ENCODE measurements at places on chromosomes 16 and 17.
A peak's percentile ranks its signal among the peaks of the same experiment; 100 is the strongest.

DNA sequence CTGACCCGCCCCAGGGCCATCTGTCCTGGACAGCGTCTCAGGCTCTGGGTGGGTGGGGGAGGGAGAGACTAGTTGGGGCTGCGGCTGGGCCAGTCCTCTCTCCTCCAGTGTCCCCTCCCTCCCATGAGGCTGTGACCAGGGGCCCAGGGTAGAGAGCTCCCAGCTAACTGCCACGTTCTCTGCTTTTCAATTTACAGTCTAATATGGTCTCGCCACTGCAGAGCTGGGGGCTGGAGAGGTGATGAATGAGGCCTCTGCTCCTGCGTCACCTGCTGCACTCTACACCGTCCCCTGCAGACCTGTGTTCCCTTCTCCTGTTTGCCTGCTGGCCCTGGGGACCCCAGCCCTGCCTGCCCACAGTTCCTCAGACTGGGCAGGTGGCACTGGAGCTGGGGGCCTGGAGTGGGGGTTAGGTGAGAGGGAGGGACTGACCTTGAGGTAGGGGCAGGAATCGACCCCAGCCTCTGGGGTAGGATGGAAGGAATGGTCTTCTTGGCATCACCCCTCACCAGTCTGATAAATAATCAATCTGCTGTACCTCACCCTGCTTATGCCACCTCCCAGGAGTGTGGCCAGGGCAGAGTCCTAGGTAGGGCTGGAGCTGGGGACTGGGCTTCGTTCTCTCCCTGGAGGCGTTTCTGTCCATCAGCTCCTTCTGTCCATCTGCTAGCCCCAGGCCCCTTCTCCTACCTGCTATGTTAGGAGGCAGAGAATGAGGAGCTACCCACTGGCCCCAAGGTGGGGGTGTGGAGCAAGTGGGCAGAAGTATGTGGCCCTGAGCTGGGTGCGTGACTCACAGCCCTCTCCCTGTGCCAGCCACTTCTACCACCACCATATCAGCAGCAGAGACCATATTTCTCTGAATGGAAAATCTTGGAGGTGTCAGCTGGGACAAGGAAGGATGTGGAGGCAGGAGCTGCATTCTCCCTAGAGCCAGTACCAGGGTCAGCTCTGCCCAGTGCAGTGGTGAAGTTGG, 12.9 kb downstream of the SEZ6 start:
- DNase-seq: peak; percentile 28

DNA sequence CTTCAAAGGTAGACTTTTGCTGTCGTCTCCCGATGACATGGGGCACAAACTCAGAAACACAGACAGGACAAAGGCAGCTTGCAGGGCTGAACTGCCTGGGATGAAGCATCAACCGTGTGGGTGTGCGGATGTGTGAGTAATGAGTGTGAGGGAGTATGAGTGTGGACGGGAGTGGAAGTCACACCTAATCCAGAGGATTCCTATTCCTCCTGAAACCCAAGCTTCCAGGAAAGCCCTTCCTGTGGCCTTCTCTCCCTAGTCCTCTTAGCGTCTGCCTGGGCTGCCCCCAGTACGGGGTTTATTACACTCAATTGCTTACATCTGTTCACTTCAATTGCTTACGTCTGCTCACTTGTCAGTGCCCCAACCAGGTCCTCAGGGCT, 2.3 kb upstream of the IL4R start:
- DNase-seq: no peak

DNA sequence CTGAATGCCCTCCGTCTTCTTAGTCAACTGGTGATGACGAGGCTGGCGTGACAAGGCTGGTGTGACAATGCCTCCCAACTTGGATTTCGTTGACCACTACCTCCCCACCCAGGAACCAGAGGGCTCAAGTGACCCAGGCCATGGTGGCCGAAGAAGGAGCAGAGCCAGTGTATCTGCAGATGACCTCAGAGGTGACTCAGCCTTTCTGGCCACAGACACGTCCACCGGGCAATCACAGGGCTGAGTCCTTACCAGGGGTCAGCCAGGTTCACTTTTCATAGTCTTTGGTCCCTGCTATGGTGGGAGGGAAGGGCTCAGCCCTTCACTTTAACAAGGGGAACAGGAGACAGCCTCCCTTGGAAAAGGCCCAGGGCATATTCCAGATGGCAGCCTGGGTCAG, 116.3 kb downstream of the MAF start:
- DNase-seq: no peak

GRCh38 chr16:89993971-89994370, 25.3 kb downstream of the DBNDD1 start:
- no peak for DNase-seq

DNA sequence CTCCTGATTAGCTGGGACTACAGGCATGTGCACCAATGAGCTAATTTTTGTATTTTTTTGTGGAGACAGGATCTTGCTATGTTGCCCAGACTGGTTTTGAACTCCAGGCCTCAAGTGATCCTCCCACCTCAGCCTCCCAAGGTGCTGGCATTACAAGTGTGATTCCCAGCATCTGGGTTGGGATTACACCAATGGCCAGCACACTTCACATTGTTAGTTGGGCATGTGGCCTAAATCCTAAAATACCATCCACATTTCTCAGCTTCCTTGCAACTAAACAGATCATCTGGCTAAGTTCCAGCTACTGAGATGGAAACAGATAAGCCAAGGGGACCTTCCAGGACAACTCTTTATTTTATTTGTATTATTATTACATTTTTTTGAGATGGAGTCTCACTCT, 9.9 kb downstream of the RABEP2 start:
- no peak for DNase-seq

GRCh38 chr17:79927136-79927661, 88.0 kb upstream of the CBX4 start:
- no peak for DNase-seq

DNA sequence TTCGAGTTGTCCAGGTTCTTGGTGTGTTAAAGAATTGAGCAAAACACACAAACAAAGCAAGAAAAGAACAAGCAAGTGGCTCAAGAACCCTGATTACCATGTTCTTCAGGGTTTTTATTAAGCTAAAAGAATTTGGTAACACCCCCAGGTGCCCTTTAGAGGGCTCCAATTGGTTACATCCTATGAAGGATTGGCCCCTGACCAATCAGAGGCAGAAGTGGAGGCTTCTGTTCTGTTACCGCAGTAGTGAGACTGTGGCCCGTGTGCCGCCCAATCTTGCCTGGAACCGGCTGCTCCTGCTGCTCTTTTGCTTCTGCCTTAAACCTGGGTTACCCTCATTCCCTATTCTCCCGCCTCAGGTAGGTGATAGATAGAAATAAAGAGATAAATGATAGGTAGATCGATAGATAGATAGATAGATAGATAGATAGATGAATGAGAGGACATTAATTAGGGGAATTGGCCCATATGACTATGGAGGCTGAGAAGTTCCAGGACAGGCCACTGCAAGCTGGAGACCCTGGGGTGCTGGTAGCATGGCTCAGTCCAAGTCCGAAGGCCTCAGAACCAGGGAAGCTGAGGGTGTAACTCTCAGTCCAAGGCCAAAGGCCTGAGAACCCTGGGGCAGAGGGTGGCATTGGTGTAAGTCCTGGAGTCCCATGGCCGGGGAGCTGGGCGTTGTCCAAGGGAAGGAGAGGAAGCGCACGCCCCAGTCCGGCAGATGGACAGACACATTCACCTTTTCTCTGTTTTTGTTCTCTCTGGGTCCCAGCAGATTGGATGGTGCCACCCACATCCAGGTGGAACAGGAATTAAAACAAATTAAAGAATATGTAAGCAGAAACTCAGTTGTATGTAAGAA, 3.5 kb upstream of the CA5A start:
- no peak for DNase-seq

DNA sequence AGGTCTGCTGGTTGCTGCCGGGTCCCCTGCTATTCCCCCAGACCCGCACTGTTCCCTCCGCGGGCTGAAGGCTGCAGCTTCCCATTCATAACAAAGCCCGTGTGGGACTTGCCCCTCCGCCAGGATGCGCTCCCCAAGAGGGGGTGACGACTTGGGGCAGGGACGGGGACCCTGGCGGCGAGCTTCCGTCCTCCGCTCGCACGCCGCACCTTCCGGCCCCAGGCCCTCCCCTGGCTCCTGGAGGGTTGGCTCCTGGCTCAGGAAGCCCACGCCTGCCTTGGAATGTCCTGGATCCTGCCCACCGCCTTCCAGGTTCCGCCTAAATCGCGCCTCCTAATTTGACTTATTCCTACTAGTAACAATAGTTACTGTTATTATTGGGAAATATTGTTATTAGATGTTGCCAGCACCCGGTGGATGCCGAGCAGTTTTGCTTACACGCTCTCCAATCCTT, 1.1 kb upstream of the TFAP4 start:
- DNase-seq: peak; percentile 75

Measured in ACHN (cell line).